ENCODE measurements at places on chromosomes 16 and 17.

- no peak for DNase-seq
Observed at GRCh38 chr17:784143-784542, 2.0 kb downstream of the MRM3 start.

DNA sequence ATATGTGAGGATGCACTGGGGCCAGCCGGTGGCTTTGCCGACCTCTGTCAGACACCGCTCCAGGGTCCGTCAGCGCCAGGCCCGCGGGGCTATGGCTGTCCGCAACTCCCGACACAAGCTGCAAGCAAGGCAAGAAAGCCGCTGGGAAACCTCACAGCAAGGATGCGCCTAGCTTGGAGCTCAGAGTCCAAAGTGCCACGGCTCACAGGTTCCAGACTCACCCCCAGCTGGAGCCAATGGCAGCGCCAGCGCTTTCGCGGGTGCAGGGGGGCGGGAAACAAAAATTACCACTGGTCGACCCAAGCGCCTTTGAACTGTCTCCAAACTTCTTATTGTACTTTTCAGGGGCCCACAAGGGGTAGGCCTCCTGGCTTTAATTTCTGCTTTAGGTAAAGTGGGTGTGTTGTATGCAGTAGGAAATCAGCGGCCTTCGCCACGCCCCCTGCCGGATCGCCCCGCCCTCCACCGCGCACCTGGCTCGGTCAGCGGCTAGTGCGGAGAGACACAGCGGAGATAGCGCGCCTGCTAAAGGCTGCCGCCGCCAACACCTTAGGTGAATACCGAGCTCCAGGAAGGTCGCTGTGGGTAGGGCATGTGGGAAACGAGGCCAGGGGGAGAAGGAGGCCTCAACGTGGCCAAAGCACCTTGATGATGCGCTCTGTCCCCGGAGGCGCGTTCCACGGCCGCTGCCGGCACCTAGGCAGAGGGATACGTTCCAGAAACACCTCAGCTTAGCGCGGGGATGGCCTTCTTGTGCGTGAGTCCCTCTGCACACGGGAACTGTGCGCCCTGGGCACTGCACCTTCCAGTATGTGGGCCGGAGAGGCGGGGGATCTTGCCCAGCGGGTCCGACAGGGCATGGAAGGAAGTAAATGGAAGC is 61.0 kb upstream of the RBL2 start:
- peak; percentile 76 for DNase-seq

GRCh38 chr16:26665166-26665939 is 401.4 kb upstream of the C16orf82 start:
- no peak for DNase-seq

DNA sequence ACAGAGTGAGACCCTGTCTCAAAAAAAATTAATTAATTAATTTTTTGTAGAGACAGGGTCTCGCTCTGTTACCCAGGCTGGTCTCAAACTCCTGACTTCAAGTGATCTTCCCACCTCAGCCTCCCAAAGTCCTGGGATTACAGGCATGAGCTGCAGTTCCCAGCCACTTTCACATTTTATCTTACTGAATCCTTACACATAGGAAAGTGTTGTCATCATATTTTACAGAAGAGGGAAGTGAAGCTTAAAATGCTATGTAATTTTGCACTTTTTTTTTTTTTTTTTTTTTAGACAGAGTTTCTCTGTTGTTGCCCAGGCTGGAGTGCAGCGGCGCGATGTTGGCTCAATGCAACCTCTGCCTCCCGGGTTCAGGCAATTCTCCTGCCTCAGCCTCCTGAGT is 21.1 kb upstream of the ZNF629 start:
- DNase-seq: no peak

- DNase-seq: no peak
Observed at GRCh38 chr16:75919664-75920063, 193.4 kb upstream of the CPHXL start.

DNA sequence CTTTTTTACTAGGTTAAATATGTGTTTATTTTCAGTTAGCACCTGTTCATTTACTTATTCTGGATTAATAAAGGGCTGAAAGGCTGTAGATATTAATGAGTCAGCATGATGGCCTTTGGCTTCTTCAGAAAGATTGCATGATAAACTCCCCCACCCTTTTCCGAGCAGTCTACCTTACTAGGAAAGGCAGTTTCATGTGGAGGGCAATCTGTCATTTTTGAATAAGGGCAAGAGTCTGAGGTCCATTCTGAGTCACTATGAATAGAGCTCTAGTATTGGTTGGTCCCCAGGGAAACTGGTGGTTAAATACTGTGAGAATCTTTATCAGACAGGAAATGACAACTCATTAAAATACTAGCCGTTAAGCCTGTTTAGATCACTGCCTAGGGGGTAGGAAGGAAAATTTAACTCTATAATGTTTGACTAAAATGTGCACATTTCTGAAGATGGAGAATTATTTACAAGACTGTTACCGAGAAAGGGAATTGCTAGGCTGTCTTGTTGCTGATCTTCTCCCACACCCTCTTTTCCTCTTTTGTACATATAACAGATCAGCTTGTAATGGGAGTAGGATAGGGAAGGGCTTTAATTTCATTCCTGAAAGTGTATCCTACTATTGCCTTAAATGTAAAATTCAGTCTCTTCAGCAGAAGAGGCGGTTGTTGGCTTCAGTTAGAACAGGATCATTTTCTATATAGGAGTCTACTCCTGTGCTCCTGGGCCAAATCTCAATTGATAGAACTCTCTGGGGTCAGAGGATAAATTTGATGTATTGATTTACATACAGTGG is 63.3 kb downstream of the TUBD1 start:
- DNase-seq: peak; percentile 61

GRCh38 chr17:56011406-56012131 is 141.7 kb upstream of the ANKFN1 start:
- DNase-seq: no peak

- no peak for DNase-seq
Observed at GRCh38 chr16:88309908-88310265, 72.9 kb upstream of the ZNF469 start.

GRCh38 chr16:89922884-89923639 is at the start of gene TUBB3:
TUBB3 (plus strand) TSS chr16:89923342; CDS start chr16:89923402, 60 bp downstream.
- no peak for DNase-seq

DNA sequence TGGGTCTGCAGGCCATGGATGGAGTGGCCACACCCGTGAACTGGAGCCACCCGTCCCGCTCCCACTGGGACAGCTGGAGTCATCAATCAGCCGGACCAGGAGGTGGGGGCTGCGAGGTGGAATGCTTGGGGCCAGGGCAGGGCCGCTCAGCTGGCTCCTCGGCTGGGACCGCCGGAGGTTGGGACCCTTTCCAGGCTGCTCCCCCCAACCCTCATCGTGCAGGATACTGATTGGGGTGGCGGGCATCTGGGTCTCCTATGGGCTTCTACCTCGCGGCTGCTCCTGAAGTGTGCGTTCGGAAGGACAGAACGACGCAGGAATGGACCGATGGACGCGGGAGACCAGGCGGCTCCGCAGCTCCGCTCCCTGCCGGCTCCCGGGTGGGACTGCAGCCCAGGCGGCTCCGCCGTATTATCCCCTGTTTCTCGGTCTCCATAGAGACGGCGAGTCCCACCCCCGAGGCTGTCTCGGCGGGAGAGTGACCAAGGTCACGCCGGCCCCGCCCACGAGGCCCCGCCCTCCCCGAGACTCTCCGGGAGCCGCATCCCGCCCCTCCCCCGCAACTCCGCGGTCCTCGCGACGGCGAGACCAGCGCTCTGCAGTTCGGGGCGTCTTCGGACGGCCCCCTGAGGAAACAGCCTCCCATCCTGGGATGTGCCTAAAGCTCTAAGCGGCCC is at the start of gene TPPP3:
TPPP3 (minus strand) TSS at position 388 of the 677 bp plus-strand sequence. CDS start 2,387 bp downstream, outside the sequence.
- DNase-seq: no peak

- DNase-seq: no peak
Observed at GRCh38 chr17:14840616-14841231, 424.4 kb downstream of the PMP22 start.

DNA sequence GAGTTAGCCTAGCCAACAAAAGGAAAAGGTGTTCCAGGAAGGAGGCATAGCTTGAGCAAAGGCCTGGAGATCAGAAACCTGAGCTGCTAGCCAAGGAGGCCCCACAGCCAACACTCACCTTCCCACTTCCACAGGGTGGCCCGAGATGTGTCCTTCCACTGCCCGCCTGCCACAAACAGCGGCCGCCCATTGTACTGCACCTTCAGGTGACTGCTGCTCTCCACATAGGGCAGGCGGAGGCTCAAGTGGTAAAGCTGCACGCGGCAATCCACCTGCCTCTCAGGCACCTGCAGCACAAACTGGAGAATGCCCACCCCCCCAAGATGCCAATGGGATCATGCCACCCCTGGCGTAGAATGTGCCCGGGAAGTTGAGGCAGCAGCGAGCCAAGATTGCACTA is 111.5 kb downstream of the RMI2 start:
- no peak for DNase-seq

- no peak for DNase-seq
Observed at GRCh38 chr17:27776882-27777624, 23.3 kb downstream of the NOS2 start.

GRCh38 chr17:45308016-45308365 is 8.8 kb downstream of the MAP3K14 start:
- no peak for DNase-seq

DNA sequence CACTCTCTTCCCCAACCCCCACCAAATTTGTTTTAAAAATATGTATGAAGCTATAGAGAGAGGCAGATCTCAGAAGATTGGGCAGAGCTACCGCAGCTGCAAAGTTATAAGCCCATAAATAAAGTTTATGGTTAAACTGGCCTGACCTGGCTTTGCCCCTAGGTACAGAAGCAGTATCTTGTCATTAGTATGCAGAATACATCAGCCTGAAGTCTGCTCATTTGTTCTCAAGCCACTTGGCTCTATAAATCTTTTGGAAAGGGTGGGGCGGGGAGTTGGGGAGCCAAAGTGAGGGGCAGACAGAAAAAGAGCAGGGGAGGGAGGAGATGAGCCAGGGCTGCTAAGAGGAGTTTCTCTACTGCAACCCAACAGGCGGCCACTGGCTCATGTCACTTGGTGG is 113.2 kb downstream of the SOX9 start:
- no peak for DNase-seq

- no peak for DNase-seq
Observed at GRCh38 chr17:6456914-6457687, 12.8 kb downstream of the PIMREG start.

DNA sequence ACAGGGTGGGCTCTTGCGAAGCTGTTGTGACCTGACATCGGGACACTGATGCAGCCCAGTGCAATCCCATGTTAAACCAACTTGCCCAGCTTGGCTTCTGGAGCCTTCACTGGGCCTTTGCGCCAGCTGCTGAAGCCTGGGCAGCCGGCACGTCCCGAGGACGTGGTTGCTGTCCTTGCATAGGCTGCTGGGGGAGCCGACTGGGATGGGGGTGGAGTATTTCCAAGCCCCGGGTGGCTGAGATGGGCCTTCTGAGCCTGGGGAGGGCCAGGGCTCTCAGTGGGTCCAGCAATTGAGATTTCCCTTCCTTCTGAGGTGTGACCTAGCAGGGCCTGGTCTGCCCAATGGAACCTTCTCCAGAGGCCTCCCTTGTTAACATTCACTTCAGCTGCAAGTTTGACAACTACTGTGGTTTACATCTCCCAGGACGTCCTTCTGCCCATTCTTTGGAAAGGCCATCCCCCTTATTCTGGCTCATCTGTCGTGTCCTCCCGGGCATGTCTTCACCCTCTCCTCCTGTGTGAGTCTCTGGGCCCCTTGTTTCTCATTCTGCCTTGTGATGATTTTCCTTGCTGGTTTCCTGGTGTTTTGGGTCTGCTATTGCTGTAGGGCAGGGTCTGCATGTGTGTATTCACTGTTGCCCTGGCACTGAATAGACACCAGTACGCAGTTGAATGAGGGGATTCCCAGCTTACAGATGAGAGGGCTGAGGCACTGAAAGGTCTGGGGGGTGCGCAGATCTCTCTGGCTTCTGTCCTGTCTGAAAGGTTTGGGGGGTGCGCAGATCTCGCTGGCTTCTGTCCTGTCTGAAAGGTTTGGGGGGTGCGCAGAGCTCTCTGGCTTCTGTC is 34.4 kb downstream of the HAPSTR1 start:
- no peak for DNase-seq

DNA sequence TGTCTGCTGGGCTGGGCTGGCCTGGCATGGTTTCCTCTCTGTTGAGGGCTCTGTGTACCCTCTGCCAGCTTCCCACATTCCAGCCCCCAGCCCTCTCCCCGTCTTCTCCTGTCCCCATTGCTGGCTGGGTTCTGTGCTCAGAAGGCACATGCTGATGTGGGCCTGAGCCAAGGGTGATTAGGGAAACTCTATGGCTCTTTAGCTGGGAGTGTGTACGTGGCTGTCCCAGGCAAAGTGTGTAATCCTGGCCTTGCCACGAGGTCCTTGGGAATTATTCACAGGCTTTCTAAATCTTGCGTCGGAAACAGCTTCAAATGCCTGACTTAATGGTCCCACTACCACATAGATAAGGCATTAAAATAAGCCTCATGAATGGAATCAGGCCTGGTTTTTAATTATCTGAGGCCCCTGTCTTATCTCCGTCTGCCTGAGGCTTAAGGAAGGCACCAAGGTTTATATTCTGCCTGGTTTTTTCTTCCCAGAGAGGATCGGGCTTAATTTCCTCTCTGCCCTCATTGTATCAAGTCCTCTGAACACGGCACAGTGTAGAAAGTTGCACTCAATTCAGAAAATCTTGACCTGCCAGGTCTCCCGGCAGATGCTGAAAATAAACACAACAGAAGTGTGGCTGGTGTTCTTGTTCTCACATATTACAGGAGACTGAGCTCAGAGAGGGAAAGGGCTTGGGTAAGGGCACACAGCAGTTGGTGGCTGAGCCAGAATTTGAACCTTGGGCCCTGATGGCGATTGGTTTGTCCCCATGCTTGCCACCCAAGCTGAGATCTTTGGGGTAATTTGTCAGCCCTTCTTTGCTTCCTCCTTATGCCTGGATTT is 52.9 kb upstream of the LGALS9 start:
- no peak for DNase-seq

DNA sequence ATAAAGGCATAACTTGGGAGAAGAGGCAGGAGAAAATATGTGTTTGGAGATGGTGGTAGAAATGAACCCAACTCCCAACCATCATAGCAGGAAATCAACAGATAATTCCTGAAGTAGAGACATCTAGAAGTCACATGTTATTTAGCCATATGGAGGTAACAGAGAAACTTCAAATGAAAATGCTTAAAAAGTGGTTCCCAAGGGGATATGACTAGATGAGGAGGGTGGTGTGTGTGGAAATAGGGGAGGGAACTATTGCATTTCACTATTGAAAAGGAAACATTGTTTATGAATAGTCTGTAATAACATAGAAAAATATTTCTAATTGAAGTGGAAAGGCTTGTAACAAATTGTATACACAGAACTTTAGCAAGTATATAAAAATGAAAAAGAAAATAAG is 412.0 kb downstream of the SHISA9 start:
- DNase-seq: no peak

DNA sequence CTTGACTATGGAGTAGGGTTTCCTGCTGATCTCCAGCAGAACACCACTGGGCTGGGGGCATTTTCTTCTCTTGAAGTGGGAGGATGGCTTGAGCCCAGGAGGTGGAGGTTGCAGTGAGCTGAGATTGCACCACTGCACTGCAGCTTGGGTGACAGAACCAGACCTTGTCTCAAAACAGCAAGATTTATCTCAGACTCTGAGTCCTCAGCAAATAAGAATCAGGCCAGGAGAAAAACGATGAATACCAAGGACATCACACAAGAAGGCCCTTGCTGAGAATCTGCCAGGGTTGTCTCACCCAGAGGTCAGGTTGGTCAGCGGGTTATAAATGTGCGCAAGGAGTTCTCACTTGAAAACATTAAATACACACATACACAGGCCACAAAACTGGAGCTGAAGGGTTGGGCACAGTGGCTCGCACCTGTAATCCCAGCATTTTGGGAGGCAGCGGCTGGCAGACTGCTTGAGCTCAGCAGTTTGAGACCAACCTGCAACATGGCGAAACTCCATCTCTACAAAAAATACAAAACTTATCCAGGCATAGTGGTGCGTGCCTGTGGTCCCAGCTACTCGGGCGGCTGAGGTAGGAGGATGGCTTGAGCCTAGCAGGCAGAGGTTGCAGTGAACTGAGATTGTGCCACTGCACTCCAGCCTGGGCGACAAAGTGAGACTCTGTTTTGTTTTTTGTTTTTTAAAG is 7.7 kb downstream of the MXRA7 start:
- no peak for DNase-seq

All from stimulated activated CD4-positive, alpha-beta T cell treated with anti-CD3 and anti-CD28 coated beads, Interleukin-2, amount 100 ng/mL, for 4 hours (primary cell).